Activated T-cell treated with anti-CD3 and anti-CD28 coated beads, Interleukin-2, amount 50 U/mL, for 4 hours (primary cell): ENCODE measurements at places on chromosomes 2 and 18.

DNA sequence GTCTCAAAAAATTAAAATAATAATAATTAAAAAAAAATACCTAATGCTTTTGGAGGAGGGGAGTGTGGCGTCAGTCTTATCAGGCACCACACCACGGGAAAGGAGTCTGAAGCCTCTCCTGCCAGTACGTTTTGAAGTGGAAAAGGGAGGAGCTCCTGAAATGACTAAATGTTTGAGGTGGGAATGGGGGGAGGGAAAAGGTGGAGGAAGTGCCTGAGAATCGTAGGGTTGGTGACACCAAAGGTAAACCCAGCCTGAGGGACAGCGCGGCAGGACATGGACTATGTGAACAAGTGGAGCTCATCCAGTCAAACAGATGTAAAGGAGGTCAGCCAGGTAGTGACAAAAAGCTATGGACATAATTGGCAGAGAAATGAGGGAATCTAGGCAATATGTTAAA, 42.2 kb upstream of the EPHA4 start:
- no peak for DNase-seq

DNA sequence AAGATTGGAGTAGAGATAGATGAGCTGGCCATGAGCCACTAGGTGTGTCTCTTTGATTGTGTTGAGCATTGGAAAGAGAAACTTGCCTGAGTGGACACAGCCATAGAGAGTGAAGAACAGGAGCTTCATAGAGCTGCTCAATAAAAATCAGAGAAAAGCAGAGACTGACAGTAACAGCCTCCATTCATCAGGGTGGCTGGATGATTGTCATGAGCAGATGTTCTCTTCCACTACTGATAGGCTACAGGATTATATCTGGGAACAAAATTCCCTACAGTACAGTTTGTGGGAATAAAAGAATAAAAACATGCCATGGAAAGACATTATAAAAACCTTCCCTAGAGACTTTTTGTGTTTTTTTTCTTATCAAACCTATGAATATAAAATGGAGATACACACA, 404.8 kb upstream of the ACVR2A start:
- DNase-seq = no peak

DNA sequence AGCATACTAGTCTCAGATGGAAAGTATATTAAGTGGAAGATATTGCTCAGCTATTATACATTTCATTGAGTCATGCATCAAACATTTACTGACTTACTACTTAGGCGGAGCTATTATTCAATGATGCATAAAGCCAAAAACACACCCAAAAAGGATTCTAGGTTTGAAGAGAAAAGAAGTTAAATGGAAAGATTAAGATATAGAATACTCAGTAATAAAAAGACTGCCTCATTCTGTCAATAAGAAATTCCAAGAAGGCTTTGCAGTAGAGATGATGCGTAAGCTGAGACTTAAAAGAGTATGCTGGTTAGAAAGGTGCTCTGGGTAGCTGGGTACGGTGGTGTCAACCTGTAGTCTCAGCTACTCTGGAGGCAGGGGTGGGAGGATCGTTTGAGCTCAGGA, 27.6 kb downstream of the STK17B start:
- DNase-seq = no peak

DNA sequence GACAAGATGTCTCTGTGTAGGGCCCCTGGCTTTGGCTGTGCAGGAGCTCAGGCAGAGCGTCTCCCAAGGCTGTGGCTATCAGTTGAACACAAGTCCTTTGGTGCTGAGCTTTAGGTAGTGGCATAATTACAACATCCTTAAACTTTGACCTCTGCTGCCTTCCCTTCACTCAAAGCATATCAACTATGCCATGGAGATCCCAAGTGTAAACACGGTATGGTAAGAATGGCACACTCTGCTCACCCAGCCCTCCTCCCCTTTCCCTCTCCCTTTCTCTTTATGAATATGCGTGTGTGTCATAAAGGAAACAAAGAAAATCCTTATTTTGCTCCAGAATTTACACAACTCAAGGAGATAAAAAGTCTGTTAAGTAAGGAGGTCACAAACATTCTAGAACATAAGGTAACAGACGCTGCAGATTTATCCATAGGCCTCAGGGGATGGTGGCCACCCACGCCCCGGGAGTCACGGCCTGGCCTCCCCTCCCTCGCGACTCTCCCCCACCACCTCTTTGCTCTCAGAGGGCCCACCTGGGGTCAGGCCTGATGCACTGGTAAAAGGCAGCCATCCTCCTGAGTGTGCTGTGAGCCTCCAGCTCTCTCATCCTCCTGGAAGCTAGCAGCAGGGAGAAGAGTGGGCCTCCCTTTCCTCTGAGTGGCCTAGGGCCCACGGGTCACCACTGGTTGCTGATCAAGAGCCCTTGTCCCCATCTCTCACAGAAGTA, 67.3 kb downstream of the CRACDL start:
- DNase-seq = no peak

DNA sequence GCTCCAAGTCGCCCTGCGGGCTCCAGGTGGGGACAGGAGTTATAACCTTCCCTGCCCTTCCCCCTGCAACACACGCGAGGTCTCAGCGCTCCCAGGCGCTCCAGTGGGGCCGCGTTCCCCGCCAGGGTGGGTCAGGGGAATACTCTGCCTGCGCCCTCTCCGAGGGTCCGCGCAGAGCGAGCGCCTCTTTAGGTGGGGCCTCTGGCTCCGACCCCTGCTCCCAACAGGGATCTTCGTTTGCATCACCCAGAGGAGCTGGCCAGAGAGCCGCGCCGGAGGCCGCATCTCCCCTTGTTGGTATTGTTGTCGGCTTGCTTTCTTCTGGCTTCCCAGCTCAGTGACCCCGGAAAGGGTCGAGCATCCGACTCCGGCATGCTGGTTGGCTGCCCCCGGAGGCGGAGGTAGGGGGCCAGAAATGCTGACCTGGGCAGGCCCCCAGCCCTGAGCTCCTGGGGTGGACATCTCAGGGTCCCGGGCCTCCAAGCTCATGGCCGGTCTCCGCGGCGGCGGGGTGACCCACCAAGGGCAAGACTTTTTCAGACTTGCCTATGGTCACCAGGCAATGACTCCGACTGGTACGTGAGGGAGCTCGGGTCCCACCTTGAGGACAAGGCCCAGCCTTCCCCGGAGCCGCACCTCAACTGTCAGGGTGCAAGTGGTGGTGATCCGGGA, 11.2 kb upstream of the EN1 start:
- no peak for DNase-seq

DNA sequence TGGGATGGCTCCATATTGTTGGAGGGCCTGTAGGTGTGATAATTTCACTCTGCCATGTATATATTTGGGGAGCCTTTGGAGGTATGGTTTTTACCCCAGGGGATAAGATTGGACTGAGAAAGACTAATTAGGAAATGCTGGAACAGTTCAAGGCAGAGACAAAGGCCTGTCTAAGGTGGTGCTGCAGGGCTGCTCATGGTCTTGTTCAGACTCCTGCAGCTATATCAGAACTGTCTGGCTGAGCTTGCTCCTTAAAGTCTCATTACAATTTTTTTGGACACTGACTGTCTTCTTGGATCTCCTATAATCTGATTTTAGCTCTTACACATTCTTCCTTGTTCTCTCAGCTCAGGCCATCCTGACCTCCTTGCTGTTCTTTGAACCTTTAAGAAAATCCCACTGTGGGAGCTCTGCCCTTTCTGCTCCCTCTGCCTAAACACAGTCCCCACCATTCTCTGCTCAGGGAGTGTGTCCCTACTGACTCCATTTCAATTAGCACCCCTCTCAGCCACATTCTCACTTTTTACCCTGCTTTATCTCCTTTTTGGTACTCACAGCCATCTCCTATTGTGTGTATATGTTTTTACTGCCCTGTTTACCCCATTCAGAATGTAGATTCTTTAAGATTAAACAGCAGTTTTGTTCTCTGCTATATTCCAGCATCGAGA, 468.7 kb upstream of the FANCL start:
- no peak for DNase-seq

DNA sequence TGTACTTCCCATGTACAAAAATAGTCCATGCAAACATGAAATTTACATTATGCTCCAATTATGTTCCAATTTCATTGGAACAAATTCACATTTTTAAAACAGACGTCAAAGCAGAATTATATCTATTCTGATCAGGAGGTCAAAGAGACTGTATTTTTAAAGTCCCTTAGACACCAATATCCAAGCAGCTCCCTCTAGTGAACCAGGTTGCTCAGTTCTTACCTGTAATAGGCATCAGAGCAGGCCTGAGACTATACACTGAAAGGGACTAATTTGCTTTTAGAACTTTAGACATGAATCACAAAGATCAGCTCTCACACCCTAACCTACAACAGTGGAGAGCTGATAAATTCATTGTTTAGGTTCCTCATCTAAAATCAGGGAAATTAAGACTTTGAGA, 273.9 kb downstream of the MBD2 start:
- no peak for DNase-seq

DNA sequence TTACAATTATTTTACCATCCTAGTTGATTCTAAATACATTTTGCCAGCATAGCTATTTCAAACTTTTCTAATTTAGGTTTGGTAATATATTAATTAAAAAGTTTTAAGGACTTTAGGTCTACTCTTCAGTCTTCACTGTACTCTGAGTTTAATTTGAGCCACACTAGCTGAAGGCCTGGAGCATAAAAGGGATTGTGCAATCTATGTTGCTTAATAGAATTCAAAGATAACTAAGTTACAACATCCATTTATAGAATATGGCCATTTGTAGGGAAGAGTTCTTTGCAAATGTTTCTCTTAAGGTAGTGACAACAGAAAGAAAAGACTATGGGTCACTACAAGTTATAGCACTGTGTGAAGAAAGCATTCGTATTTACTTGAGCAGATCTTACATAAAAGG, 702.2 kb upstream of the NRXN1 start:
- no peak for DNase-seq

DNA sequence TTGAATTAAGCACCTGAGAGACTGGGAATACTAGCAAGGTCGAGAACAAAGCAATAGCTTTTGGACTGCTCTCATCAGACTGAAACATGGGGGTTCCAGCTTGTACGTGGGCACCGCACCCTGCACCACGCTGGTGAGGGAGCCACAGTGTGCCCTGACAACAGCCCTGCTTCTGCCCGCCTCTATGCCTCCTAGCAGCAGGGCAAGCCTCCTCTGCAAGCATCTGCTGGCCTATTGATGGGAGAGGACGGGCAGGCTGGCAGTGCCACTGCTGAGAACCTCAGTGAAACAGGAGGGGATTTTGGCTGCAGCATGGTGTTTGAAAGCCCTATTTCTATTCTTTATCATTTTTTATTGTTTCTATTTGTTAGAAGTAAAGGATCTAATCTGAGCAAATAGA, 146.1 kb upstream of the OTOS start:
- DNase-seq = no peak

GRCh38 chr2:239674981-239675825, 274.4 kb upstream of the HDAC4 start:
- no peak for DNase-seq

DNA sequence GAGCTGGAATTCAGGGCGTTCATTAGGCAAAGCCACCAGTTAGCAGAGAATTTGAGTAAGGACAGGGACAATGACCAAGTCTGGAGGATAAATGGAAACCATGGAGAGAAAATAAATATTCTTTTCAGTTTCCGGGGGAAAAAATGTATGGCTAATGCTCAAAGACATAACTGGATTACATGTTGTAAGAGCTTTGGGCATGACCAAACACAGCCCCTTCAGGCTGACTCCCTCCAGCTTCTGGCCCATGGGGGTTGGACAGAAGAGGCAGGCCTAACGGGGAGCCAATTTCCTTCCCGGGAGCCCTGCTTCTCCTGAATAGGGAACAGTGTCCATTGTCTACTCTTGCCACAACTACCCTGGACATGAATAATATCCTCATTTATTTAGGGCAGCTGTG, 39.5 kb upstream of the FOXI3 start:
- no peak for DNase-seq

DNA sequence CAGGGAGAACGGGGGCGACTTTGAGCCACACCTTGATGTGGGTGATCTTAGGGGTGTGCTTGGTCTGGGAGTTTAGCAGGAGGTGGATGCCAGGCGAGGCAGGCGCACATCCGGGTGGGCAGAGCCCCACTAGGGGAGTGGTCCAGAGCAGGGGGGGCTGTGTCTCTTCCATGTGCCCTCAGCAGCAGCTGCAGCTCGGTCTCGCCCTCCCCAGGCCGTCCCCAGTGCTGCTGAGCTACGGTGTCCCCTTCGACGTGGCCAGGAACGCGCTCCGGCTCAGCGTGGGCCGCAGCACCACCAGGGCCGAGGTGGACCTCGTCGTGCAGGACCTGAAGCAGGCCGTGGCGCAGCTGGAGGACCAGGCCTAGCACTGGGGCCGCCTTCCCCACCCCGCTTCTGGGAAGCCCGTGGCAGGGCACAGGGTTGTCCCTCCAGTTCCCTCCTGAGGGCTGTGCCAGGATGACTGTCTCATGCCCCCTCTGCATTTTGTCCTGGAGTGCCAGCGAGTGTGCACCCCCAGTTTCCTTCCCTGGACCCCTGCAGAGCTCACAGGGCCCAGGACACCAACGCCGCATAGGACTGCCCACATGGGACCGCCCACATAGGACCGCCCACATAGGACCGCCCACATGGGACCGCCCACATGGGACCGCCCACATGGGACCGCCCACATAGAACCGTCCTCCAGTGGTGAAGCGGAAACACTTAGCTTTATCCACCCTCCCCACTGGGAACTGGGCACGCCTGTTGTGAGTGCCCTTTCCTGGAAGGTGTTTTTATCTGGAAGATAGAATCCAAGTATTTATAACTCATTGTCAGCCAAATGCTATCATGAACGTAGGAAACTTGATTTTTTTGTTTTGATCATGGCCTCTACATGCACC, 1.9 kb upstream of the ESPNL start:
- DNase-seq = no peak

DNA sequence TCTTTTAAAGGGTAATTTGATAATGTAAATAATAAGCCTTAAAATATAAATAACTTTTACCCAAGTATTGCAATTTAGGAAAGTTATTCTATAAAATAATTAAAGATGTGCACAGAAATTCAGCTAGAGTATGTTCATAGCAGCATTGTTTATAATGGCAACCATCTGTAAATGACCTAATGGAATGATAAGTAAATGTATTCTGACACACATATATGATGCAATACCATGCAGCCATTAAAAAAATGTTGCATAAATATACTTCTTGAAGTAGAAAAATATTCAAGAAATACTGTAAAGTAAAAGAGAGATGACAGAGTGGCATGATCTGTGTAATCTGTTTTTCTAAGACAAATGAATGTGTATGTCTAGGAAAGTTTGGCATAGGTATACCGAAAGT, 545.7 kb downstream of the ZEB2 start:
- no peak for DNase-seq

DNA sequence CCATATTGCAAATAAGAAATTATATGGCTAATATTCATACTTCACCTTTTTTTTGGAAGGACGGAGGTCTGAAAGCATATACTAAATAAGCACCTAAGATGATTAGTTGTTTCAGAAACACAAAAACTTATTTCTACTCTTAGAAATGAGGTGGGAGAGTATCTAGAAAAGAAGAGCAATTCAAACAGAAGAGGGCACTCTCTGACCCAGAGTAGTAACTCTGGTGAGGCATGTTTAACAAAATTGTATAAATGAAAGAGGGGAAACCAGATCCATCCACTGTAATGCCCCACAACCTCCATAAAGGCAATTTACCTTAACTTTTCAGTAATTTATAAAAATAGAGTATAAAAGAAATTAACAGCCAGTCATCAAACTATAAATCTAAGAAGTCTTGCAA, 669.6 kb upstream of the VRK2 start:
- no peak for DNase-seq

GRCh38 chr2:31318361-31319336, 84.7 kb downstream of the EHD3 start:
- peak; percentile 28 for DNase-seq

GRCh38 chr2:64250751-64251423, 106.7 kb upstream of the PELI1 start:
- DNase-seq = no peak
